ENCODE measurements at places on chromosomes 7 and 10. TPM values are rescaled to one million over a fixed set of nuclear protein-coding genes. Genes with fewer than 3 reads are reported as not detected.

- no peak for DNase-seq
Measured at GRCh38 chr7:40316176-40316575, 181.4 kb downstream of the SUGCT start.

GRCh38 chr10:29681676-29682448 lies 47.1 kb upstream of the SVIL start:
- no peak for DNase-seq

DNA sequence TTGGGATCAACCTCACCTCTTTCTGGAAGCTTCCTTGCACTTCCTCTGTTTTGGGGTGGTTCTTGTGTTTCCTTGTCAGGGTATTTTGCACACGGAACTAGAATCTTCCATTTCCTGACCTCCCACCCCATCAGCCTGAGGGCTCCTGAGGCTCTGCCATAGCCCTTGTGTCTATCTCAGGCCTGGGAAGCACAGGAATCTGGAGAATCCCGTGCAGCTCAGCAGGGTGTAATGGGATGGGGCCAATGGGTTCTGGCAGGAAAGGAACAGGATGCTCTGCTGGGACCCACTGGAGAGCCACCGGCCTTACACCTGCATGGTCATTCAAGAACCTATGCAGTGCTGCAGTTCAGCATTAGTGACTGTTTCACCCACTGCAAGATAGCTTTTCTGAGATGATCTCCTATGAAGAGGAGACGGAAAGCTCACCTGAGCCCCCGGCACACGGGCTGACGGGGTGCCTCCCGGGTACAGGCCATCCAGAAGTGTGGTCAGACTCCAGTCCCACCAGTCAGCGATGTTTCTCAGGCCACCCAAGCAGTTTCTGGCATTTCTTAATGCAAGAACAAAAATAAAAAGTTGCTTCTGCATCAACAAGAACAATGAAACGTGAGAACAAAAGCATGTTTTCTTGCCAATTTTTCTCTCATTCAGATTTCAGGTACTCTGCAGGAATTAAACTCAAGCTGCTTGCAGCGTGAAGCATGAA lies 133.2 kb downstream of the PKD1L1 start:
- no peak for DNase-seq

GRCh38 chr7:129009437-129009836 lies 45.5 kb downstream of the TNPO3 start:
- no peak for DNase-seq

DNA sequence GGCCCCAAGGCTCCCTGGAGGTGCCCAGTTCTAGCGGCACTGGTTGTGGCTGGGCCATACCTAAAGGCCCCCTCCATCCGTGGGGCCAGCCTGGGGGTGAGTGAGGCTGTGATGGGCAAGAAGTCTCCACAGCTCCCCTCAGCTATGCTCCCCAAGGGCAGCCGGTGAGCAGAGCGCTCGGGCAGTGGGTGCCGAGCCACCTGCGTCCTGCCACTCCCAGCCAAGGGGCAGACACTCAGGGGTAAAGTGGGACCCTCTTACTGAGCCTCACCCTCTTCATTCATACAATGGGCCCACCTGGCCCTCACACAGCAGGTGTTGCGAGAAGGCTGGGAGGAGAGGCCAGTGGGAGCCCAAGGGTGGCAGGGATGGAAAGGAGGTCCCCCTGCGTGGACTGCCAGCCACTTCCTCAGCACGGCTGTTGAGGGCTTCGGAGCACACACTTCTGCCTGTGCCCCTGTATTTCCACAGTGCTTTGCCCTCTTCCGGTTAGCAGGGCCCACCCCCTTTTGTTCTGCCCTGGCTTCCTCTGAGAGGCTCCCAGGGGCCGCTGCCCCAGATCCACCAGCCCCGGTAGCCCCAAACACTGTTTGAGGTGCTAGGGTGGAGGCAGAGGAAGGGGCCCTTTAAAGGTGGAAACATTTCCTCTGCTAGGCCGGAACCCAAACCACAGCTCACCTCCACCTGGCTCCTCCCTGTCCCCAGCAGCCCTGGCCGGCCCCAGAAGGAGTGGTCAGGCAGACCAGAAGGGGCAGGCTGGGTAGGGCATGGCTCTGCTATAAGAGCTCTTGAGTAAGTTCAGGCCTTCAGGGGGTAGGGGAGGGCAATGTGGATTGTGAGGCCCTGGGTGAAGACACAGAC lies 16.4 kb upstream of the C10orf105 start:
- no peak for DNase-seq

- DNase-seq: no peak
Measured at GRCh38 chr7:123028339-123028738, 32.8 kb upstream of the TAS2R16 start.

DNA sequence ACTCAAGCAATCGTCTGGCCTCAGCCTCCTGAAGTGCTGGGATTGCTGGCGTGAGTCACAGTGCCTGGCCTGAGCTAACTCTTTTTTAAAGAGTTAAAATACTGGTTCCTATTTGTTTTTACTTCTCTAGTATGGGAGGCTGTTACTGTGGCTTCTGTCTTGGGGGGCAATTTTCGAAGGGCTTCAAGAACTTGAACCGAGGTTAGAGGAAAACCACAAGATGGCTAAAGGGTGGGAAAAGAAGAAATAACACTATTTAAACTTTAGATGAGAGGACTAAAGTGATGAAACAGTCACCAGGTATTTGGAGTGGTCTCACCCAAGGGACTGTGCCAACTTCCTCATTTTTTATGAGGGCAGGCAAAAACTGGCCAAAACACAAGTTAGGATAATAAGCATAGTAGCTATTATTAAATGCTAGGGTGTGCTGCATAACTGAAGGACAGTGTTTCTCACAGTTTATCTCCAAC lies 17.8 kb downstream of the MET start:
- peak; percentile 63 for DNase-seq

GRCh38 chr7:70387217-70387616 lies 744.7 kb upstream of the GALNT17 start:
- DNase-seq: no peak

GRCh38 chr7:142567201-142568075 lies 181.8 kb upstream of the PRSS1 start:
- no peak for DNase-seq

Gene CADPS2
- 1.1 TPM for total RNA-seq
